GDM1 (cell line): ENCODE measurements at places on chromosomes 13 and 19.
A peak's percentile ranks its signal among the peaks of the same experiment; 100 is the strongest.

- no peak for DNase-seq
These were observed 2.3 kb downstream of the MCF2L start for GRCh38 chr13:112971288-112971643.

GRCh38 chr19:10004617-10005016 lies 5.7 kb downstream of the COL5A3 start:
- DNase-seq = no peak

GRCh38 chr19:35846038-35846668 lies 6.2 kb downstream of the NPHS1 start:
- no peak for DNase-seq

- DNase-seq = no peak
These were observed 24.6 kb downstream of the LMO7 start for GRCh38 chr13:75660694-75661093.

GRCh38 chr19:19382118-19382517 lies 23.4 kb upstream of the GATAD2A start:
- DNase-seq = no peak

DNA sequence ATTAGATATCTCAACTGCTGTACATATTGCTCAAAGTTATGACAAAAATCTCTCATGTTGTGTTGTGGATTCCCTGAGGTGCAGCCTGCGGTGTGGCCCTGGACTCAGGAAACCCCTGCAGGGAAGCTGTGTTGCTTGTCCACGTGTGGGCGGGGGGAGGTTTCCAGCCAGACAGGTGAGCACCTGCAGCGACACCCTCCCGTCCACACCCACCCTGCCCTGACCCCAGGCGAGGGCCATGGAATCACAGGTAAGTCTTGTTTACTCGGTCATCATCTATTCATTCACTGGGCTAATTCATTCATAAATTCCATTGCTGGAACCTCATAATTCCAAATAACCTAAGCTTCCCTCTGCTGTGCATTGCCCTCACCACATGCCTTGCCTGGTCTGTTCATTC lies 14.1 kb downstream of the PLPP2 start:
- DNase-seq = no peak

- DNase-seq = peak; percentile 34
These were observed at the start of gene KCTD15 for GRCh38 chr19:33796164-33796875. TSS of gene KCTD15 (plus strand) at chr19:33796870. CDS start at chr19:33800455, 3,585 bp downstream.

GRCh38 chr13:111398196-111398595 lies 77.8 kb downstream of the TEX29 start:
- no peak for DNase-seq

GRCh38 chr13:43516401-43516833 lies 270.4 kb downstream of the ENOX1 start:
- DNase-seq = no peak

- no peak for DNase-seq
These were observed 16.2 kb downstream of the PCID2 start for GRCh38 chr13:113192279-113192678.

GRCh38 chr13:67048084-67048820 lies 181.9 kb downstream of the PCDH9 start:
- no peak for DNase-seq

DNA sequence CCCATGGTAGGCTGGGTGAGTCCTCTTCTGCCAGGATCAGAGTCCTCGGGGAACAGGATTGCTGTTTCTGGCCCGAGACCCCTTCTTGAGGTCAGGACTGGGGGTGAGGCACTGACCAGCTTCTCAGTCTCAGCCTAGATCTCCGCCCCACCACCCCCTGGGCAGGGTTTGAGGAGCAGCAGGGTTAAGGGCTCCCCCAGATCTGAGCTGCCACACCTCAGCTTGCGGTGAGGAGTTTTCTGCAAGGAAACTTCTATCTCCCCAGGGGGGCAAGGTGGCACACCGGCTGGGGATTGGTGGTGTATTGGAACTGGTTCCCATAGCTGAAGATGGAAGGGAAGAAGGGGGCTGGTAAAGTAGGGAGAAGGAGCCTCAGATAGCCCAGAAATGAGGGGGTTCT lies 19.5 kb downstream of the CHST8 start:
- DNase-seq = no peak

- DNase-seq = no peak
These were observed 60.4 kb downstream of the WDFY2 start for GRCh38 chr13:51644654-51645053.

DNA sequence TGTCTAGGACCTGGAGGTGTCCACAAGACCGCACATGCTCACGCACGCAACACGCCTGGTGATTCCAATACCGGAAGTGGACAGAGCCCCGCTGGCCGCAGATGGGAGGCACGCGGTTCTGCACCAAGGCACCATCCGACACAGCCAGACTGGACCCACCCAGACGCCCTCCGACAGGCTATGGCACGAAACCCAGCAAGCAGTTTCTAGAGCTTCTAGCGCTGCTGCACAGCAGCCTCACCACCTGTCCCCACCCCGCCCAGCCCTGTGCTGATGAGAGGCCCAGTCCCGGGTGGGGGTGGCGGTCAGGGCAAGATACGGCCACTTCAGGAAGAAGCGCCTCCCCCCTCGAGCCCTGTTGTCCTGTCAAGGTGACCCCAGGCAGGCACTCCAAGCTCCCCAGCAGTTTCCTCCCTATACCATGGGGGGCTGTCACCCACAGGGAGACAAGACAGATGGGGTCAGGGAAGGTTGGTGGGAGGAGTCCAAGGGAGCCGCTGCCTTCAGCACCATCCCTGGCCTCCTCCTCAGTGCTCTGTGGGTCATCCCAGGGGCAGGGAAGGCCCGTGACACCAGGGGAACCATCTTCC lies 11.3 kb downstream of the LSM4 start:
- DNase-seq = no peak
